ENCODE measurements at places on chromosomes 11 and 22.

DNA sequence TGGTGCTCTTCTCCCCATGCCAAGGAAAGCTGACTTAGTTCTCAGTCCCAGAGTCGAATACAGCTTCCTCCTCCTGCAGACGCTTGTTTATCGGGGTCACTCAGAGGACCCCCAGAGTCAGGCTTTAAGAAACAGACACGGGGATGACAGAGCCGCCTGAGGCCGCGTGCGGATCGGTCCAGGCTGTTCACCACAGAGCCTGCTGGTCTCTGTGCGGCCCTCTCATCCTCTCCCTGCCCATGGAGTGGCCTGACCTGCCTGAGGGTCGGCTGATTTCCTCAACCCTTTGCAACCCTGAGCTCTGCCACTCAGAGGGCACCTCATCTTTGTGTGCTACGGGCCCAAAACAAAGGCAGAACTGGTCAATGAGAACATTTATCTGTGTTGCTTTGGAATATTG lies 2.1 kb downstream of the GAL start:
- DNase-seq = no peak

DNA sequence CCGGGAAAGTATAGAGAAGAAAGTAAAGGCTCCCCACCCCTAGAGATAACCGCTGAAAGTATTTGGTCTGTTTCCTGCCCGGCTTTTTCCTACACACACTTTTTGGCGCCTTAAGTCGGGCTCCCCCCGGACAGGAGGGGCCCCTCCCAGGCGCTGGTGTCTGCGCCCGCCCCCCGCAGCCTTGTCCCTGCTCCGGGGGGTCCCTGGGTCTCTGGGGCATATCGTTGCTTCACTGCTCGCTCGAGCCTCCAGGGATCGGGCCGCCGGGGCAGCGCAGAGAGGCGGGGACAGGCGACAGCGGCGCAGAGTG lies 928 bp upstream of the CRACR2B start:
- no peak for DNase-seq

DNA sequence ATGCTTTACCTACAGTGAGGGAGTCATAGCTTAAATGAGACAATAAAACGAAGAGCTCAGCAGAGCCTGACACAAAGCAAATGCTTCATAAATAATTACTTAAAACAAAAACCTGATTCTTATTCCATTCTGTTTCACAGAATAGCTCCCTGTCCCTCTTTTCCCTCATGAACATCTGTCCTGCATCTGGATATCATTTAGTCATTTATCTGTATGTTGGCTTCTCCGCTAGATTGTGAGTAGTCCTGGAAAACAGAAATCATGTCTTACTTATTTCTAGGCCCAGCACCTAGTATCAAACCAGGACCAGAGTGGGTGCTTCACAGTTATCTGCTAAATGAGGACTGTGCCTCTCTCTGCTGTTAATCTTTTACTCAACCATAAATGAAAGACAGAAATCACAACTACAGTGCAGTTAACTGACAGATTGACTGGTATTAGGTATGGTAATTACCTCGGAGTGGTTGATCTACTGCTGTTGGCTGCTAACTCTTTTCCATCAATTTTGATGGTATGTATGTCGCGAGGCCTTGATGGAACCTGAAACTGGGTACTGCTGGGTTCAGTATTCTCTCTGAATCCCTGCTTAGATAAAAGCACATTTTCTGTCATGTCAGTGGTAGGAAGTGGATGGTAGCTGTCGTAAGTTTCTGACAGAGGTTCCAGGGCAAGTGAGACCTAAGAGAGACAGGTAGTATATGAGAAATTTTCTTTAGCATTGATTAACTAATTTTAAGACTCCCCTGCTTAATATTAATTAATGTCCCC lies 31.5 kb downstream of the C2CD3 start:
- no peak for DNase-seq

DNA sequence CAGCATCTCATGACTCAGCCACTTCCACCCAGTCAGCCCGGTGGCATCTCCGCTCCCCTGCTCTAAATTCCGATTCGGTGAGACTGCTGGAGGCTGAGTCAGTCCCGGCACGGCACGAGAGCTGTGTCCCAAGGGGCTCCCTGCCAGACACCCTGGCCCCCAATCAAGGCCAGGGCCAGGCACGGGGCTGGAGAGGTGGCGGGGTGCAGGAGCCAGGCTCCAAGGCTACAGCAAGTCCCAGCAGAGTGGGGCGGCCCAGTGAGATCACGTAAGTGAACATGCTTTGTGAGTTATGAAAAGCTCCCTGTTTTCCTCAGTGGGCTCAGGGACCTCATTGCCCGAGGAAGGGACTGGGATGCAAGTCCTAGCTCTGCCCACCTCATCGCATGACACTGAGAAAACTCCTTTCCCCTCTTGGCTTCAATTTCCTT lies 3.0 kb downstream of the C11orf68 start:
- DNase-seq = peak; percentile 99

GRCh38 chr22:32717337-32718240 lies 83.9 kb upstream of the TIMP3 start:
- no peak for DNase-seq
